Inflammatory macrophage treated with lipopolysaccharide for 1 hour (primary cell): ENCODE measurements at places on chromosomes 3 and 15.

DNA sequence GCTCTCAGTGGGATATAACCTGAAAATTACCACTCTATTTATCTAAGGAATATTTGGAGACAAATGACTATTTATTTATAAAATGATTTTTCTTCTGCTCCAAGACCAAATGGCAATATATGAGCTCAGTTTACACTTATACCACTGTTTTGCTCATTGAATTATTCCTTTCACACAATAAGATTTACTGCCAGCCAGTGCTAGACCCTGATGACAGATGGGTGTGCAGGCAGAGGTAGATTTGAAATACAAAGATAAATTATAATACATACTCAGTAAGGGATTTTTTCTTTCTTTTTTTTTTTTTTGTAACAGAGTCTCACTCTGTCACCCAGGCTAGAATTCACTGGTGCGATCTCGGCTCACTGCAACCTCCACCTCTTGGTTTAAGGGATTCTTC lies 980.3 kb downstream of the EPHA3 start:
- DNase-seq: no peak

GRCh38 chr3:128273109-128273840 lies 120.0 kb downstream of the EEFSEC start:
- DNase-seq: no peak

DNA sequence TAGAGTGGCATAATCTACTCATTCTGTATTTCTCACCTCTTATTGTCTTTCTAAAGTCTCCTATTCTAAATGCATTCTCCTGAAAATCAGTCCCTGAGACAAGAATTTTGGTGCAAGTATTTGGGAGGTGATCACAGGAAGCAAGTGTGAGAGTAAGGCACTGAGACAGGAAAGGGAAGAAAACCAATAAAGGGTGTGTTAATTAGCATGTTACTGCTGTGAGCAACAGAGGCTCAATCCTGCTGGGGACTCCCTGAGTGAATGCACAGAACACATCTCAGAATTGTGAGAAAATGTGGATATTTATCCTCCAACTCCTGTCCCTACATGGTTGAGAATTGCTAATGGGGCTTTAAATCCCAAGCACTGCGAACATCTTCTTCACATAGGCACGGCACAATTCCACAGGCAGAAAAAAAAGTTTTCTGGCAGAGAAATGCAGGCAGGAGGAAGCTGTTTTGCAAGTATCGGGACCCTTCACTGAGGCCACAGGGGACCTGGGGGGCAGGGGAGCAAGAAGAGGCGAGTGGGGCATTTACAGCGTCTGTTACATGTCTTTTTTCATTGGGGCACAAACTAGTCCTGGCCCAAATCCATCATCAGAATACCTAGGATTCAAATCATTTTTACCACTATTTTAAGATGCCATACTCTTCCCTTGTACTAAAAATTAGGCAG lies 27.2 kb upstream of the STT3B start:
- no peak for DNase-seq

- DNase-seq: no peak
Measured at GRCh38 chr3:47377186-47377585, 3.6 kb upstream of the PTPN23 start.

DNA sequence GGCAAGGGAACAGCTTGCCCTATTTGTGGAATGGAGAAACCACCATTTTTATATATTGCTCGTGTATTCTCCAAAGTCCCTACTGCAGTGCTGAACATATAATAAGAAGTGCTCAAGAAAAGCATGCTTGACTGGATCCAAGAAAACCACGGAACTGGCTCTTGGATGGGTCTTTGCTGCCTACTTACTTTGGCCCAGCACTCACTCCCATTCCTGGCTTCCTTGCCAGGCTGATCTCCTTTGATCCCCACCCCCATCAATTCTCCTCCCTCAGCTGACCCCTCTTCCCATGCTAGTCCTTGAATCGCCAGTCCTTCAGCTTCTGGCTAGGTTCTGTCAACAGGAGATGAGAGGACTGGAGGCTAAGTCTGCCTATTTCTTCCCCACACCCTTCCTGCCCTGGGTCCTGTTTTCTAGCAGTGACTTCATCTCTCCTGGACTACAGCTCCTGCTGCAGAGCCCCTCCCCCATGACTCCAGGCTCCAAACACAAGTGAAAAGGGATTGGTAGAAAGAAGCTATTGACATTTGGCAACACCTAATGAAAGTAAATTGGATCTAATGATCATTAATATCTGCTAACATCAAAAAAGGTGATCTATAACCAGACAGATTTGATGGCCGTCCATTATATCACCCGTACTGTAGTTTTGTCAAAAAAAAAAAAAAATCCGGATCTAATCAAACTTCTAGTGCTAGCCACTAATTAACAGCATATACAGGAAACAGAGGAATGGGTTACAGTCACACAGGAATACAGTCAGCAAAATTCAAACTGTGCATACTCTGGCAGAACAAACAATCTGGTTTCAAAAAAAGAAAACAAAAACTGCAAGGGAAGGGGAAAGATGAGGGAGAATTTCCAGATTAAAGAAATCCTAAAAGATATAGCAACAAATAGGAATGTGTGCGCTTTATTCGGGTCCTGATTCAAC lies 7.8 kb downstream of the FAM240A start:
- DNase-seq: no peak

GRCh38 chr3:15268033-15268631 lies 62.1 kb downstream of the CAPN7 start:
- DNase-seq: peak; percentile 92

DNA sequence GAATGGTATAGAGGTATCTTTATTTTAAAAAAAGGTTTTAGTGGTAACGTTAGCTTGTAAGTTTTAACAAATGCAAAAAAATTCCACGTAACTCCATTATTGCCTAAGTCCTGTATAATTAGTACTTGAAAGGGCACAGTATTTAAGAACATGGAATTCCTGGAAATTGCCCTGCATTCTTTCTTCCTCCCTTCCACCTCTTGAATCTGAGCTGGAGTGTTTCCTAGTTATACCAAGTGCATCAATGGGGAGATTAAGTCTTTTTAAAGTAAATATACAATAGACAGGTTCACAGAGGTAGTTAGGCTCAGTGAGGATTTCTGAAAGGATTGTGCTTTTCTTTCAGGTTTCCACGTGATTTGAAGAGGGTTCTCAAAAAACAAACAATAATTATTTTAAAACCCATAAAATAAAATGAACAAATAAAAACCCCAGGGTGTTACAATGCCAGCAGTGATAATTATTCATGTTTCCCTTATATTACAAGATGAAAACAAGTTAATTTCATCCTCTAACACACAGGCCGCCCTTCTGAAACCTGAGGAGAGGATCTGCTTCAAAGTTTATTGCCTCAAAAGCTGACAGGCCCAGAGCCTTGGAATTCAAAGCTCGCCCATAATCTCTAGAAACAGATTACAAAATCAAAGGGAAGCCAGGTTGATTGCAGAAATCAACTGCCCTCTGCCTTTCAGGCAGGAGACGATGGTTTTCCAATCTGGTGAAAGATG lies 128.8 kb upstream of the LMOD3 start:
- no peak for DNase-seq

DNA sequence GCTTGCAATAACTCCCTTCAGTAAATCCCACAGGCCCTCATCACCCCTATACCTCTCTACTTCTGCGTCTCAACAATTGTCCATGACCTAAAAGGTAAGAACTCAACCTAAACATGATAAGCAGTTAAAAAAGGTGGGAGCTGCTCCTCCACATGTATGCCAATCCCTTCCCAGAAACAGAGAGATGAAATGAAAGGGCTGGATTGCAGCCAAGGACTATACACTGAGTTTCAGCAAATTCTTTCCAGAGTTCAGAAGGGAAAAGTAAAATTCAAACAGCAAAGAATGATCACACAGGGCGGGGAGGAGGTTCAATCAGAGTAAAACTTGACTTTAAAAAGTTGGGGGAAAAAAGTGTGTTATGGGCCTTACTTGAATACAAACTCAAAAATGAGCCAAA lies 27.5 kb downstream of the PLOD2 start:
- DNase-seq: no peak

- no peak for DNase-seq
Measured at GRCh38 chr3:126287536-126288241, 69.5 kb downstream of the KLF15 start.

DNA sequence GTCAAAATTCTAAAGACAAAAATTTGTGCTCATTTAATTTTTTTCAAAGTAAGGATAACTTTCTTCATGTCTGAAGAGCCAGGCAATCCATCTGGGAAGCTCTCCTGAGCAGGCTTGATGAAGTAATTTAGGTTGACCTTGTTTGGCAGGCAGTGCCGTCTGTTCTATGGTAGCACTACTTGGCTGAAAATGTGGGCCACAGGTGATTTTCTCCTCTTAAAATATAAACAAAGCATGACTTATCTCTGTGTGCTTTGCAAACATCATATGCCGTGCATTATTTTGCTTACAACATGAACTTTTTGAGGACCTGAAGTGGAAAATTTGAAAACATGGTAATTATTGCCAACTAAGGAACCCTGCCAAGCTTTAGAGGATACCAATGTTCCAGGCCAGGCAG lies 143.2 kb downstream of the RAP2B start:
- DNase-seq: no peak

GRCh38 chr15:55468321-55468720 lies 39.7 kb downstream of the DNAAF4 start:
- no peak for DNase-seq

GRCh38 chr15:49693498-49693897 lies 72.7 kb downstream of the DTWD1 start:
- DNase-seq: no peak

DNA sequence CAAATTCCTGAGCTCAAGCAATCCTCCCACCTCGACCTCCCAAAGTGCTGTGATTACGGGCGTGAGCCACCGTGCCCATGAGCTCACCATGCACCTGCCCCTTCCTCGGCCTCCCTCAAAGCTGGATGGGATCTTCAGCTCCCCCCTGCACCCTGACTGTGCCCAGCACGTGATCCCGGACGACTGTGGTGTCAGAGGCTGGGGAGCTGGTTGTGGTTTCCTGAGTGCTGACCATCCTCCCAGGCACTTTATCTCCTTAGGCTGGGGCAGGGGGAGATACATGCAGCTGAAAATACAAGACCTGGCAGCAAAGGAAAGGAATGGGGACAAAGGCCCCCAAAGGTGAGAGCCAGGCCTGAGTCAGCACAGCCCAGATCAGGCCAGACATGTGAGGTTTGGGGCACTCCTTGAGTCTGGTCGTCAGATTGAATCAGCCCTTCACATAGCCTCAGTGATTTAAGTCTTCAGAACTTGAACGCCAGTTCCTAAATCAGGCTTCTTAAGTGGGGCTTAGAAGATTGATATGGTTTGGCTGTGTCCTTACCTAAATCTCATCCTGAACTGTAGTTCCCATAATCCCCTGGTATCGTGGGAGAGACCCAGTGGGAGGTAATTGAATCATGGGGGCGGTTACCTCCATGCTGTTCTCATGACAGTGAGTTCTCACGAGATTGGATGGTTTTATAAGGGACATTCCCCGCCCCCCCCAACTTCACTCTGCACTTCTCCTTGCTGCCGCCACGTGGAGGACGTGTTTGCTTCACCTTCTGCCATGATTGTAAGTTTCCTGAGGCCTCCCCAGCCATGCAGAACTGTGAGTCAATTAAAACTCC lies 35.8 kb downstream of the PRKCD start:
- DNase-seq: peak; percentile 91

DNA sequence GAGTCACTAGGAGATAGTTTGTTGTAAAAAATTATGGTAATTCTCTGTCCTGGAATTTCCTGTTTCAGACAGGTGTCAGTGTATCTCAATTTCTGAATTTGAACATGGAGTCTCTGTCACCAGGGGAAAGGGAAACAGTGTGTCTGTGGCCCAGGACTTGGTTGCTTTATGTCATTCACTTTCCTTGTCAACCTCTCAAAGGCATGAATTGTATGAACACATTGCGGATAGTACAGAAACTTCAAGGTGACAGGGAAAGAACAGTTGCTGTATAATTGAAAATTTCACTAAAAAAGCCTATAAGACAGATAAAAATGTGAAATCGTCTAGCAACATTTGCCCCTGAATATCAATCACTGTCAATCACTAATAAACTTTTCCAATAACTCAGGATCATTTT lies 175.0 kb upstream of the DPH6 start:
- no peak for DNase-seq

DNA sequence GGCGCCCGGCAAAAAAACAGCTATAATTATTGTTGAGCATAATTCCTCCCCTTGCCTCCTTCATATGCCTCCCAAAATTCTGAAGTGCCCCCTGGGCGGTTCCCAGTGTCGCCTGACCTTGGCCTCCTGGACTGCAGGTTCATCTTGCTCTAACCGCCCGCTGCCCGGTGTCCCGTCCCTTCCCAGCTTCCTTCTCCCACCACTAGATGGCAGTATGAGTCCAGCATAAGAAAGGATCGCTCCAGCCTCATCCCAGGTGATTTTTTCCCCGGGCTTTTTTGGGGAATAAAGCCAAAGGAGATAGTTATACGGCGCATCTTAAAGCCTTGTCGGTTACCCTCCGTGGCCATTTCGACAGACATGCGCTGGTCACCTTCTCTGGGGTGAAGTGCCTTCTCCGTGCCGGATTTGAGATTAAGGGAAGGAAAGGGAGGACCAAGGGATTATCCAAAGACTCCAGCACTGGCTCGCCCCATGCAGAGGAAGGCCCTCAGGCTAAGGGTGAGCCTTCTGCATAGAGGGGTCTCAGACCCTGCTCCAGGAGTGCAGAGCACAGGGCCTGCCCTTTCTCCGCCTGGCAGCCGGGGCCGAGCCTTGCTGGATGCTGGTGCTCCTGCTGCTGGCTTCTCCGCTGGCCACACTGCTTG lies 45.8 kb upstream of the TRA2B start:
- DNase-seq: peak; percentile 85

- no peak for DNase-seq
Measured at GRCh38 chr3:119973018-119973646, 121.1 kb downstream of the GSK3B start.

- DNase-seq: no peak
Measured at GRCh38 chr3:13886593-13887129, 6.8 kb upstream of the WNT7A start.

GRCh38 chr3:120081719-120082118 lies 12.5 kb downstream of the GSK3B start:
- DNase-seq: no peak

GRCh38 chr3:192890347-192891335 lies 27.0 kb downstream of the MB21D2 start:
- no peak for DNase-seq

- peak; percentile 44 for DNase-seq
Measured at GRCh38 chr15:90141646-90142045, 39.4 kb upstream of the IDH2 start.

- DNase-seq: no peak
Measured at GRCh38 chr3:128548021-128548420, 55.0 kb upstream of the GATA2 start.

DNA sequence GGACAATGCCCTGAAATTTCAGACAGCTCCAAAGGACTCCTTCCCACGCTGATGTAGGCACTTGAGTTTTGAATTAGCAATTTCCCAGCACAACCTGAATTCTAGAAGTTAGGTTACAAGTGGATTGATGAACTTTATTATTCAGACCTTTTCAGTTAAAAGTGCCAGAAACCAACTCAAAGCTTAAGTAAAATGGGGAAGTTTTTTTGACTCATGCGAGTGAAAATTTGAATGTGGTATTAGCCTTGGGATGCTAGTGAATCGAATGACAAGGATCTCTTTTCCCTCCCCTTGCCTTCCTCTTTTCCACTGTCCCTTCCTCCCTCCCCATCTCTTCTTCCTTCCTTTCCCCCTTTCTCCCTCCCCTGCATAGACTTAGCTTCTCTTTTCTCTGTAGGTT lies 295.1 kb upstream of the PROK2 start:
- peak; percentile 70 for DNase-seq
